NCI-H774 (cell line): ENCODE measurements at places on chromosomes 13 and 19.

GRCh38 chr13:65865206-65865605, 1364.9 kb downstream of the PCDH9 start:
- no peak for DNase-seq

GRCh38 chr19:41548954-41549688, 26.8 kb upstream of the CEACAM21 start:
- no peak for DNase-seq

- DNase-seq = no peak
Measured at GRCh38 chr13:46739447-46740098, 57.4 kb downstream of the ESD start.

DNA sequence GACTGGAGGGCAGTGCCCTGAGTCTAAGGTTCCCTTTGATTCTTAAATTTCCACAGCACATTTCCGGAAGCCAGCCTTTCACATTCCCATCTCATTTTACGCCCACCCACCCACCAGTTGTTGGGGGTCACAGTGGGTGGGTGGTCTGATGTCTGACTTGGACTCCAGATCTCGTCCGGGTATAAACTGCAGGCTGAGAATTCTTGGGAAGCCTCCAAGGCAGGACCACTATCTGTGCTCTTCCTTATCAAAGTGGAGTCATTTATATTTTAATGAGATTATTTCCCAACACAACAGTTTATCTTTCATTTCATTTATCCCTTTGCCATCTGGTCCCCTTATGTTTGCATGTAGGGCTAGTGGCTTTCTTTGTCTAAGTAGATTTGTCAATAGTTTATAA, 3.6 kb upstream of the FAM124A start:
- no peak for DNase-seq

GRCh38 chr19:51708811-51709210, 15.0 kb downstream of the HAS1 start:
- no peak for DNase-seq

GRCh38 chr19:55503502-55504251, 15.4 kb downstream of the SSC5D start:
- DNase-seq = peak; percentile 92

GRCh38 chr13:61258185-61258584, 157.5 kb downstream of the PCDH20 start:
- DNase-seq = no peak

DNA sequence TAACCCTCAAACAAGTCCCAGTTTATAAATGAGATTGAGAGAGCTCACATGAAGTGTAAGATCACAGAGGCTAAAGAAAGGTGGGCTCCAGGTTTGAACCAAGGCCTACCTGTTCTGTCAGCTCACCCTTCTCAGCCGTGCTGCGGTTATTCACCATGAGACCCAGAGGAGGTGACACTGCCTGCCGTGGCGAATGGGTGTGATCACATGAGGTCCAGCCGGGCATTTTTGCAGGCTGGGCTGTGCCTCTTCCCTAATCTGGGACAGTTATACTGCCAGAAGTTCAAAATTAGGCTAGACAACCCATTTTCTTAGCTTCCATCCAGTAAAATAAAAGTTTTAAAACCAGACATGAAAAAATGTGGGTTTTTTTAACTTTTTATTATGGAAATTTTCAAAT, 146.8 kb downstream of the FOXO1 start:
- no peak for DNase-seq

DNA sequence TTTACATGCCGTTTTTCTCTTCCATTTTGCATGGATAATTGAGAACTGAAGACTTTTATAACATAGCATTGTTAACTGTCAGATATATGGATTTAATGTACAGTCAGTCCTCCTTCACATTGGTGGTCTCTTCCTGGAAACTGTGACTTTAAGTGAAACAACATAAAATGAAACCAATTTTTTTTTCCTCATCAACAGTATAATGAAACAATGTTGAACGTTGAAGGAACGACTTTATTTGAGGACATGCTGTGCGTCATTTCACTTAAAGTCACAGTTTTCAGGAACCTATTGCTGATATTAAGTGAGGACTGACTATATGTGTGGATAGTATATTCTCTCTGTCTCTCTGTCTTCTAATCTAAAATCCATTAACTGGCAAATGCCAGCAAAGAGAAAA, 54.8 kb downstream of the COG3 start:
- no peak for DNase-seq

DNA sequence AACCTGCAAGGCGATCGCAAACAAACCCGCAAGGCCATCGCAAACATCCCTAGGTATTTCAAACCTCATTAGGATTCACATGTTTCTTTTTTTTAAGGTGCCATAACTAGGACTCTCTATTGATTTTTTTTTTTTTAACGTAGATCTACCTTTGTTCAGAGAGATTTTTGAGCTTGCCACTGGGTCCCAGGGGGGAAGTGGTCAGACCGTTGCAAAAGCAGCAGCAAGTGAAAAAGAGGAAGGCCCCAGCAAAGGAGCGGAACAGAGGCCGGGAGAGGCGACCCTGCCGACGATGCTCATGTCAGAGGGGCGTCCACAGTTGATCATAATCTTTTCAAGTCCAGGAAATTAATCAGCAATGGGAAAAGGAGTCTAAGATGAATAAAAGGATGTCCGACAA, 32.7 kb upstream of the FLT1 start:
- DNase-seq = no peak

DNA sequence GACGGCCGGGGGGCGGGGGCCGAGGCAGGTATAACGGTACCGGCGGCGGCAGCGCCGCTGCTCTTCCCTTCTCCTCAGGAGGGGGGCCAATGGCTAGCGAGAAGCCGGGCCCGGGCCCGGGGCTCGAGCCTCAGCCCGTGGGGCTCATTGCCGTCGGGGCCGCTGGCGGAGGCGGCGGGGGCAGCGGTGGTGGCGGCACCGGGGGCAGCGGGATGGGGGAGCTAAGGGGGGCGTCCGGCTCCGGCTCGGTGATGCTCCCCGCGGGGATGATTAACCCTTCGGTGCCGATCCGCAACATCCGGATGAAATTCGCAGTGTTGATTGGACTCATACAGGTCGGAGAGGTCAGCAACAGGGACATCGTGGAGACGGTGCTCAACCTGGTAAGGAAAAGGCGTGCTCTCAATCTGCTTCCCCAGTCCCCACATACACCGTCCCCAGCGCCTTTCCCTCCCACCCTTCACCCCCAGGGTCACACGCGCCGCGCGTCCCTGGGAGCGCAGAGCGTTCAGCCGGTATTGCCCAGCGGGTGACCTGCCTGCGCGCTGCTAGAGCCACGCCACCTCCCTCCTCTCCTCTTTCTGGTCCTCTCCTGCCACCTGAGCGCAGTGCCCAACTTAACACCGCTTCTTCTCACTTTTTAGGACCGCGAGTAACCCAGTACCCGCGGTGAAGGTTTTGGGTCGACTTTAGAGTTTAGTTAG, 814 bp downstream of the NBEA start:
- DNase-seq = no peak

GRCh38 chr19:36488846-36489117, 579 bp downstream of the ZNF566 start:
- DNase-seq = no peak

- DNase-seq = no peak
Measured at GRCh38 chr19:4539693-4540581, at the start of gene LRG1. Gene LRG1 (minus strand): TSS chr19:4540036. CDS start chr19:4540013, 23 bp downstream.

GRCh38 chr13:47299304-47299703, 402.5 kb upstream of the HTR2A start:
- DNase-seq = no peak

DNA sequence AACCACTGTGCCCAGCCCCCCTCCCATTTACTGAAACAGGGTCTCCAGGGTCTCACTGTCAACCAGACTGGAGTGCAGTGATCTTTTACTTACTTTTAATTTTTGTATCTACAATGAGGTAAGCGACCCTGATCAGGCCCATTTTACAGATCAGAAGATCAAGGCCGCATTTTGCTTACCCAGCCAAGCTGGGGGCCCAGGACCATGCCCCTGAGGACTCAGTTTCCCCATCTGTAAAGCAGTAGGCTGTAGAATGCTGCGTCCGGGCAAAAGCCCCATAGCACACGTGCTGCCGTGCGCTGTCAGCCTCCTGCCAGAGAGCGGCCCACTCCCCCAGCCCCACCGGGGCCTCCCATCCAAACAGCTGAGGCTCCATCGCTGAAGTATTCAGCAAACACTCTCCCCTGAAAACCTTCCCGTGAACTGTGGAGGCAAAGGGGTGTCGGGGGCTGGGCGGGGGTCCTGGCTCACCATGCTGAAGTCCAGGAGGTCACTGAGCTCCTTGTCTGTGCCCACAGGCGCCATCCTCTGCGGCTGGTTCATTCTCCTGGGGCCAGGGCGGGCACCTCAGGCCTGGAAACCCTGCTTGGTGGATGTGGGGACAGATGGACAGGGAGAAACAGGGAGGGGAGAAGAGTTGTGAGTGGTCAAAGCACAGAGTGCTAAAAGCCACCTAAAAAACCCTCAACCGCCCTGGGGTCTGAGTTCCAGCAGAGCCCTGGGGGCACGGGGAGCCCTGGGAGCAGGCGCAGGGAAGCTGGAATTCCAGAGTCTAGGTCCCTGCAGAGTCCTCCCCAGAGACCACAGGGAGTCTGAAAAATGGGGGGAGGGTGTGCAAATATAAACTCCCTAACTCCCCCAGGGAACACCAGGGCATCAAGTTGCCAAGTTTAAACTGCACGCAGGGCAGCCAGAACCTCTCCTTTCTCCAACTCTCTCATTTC, 2.4 kb downstream of the TCF3 start:
- no peak for DNase-seq
